NT2/D1 (cell line): ENCODE measurements at places on chromosomes 3 and 15.

DNA sequence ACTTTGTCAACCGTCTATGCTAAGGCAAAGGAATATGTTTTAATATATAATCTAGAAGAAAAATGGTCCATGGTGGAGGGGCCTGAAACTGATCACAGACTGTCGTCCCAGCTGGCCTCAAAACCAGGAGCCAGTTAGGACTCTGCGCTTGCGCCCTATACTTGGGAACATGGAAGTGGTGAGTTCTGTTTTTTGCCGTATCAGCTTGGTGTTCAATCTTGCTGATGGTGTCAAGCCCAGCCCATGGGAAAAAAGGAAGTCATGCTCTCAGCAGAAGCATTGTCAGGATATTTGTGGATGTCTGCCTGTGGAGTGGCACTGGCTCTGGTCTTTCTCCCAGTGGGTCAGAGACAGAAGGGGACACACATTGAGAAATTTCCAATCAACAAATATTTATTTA lies 342.0 kb upstream of the CTDSPL start:
- DNase-seq, result no peak

GRCh38 chr3:170054204-170054603 lies 16.4 kb downstream of the GPR160 start:
- no peak for DNase-seq

GRCh38 chr15:71273731-71274447 lies 158.6 kb downstream of the THSD4 start:
- no peak for DNase-seq

GRCh38 chr3:177196456-177197040 lies 734 bp downstream of the TBL1XR1 start:
- no peak for DNase-seq

DNA sequence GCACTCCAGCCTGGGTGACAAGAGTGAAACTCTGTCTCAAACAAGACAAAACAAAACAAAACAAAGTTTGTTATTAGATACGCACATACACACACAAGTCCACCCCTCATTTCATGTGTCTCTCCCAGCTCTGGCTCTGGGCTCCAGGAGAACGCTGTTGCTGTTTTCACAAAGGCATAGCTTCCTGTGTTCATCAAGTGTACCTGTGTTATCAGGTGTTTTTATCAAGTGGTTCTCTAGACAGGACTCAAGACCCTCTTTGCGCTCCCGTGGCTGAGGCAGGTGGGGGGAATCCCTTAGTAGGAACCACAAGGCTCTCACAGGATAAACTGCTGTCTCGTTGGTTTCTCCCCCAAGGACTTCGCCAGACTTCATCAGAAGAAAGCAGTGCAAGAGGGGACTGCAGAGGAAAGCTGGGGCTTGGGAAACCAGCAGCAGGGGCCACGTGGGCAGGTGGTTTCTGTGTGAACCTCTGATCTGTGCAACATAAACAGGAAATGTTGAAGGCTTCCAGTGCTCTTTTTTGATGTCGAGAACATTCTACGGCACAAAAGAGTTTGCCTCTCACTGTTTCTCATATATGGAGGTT lies 6.9 kb upstream of the PPP1R2 start:
- DNase-seq, result no peak

DNA sequence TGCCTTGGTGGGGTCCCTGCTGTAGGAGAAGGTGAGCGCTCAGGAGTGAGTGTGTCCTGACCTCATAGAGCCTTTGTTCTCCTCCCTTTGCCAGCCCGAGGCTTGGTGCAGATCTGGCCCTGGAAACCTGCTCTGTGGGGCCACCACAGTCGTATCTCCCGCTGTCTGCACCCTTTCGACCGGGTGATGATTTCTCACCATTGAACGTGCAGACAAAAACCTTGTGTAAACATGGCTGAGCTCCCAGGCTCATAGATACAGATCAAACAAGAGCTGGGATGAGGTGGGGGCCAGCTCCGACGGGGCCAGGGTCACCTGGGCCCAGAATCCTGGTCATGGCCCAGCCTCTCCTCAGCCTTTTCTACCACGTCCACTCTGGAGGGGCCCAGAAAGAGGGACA lies 34.6 kb upstream of the ESYT3 start:
- DNase-seq, result no peak

DNA sequence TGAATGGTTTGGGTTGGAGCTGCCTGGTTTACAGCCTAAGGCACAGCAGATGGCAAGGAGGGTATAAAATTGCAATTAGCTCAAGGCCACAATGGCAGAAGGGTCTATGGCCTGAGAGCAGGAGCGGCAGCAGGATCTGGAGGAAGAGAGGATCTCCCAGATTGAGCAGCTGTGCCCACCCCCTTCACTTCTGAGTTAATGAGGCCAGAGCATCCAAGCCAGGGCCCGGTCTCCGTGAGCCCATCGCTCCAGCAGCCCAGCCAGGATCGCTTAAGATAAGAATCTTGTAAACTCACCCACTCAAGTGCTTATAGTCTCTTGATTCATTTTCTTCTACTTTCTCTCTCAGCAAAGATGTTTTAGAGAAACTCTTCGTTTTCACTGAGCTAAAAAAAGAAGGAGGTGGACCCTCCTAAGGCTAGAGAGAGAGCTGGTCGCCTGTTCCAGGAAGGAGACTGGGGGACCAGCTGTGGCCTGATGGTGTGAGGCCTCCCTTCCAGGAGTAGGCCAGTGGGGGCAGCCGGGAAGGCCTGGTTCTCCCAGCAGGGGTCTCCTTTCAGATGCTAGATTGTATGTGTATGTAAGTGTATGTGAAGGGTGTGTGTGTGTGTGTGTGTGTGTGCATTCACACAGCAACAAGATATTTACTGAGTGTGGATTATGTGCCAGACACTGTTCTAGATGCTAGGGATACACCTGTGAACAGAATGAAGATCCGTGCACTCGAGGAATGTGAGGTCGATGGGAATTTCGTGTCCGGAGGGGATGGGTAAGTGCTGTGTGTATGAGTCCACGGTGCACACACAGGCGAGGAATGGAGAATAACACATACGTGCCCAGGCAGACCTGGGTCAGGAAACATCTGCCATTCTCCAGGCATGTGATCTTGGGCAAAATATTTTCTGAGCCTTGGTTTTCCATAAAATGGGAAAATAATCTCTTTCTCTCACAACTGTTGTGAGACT lies 18.6 kb downstream of the MAGEF1 start:
- DNase-seq, result no peak

DNA sequence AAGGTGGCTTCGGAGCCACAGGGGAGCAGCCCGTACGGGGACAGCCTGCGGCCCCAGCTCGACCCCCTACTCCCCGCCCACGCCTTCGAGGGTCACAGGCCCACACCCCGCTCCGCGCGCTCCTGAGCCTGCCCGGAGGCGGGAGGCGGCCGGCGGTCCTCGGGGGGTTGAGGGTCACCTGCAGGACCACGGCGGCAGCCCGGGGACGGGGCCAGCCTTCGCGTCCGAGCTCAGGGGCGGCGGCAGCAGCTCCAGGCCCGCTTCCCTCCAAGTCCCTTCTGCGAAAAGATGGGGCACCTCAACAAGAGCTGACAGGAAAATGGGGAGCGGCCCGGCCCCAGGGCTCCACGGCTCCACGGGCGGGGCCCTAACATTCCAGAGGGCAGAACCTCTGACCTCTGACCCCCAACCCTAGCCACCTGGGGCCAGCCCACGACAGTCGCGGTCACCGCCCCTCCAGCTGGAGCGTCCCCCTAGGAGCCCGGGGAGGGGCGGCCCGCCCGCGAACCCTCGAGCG lies 428 bp downstream of the LYSMD4 start:
- no peak for DNase-seq

- DNase-seq, result no peak
Measured at GRCh38 chr15:77527831-77528231, 104.9 kb downstream of the LINGO1 start.

DNA sequence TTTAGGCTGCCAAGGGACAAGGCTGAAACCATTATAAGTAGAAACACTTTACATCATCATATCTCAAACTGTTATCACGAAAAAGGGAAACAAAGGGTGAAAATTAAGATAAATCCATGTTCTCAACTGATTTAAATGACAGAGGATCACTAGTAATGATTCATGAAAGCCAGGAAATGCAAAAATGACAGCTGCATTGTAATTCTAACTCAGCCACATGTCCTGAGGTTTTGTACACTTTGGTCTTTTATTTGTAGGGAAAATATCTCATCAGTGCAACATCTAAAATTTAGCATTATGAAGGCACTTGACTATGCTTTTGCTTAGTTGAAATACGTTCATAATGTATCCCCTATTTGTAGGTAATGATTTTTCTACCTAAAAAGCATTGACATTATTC lies 379.7 kb downstream of the TIGIT start:
- DNase-seq, result no peak

- no peak for DNase-seq
Measured at GRCh38 chr3:82020282-82020681, 258.8 kb upstream of the GBE1 start.

GRCh38 chr15:33022629-33023028 lies 171.9 kb downstream of the FMN1 start:
- DNase-seq, result no peak

GRCh38 chr3:119304201-119304713 lies 10.1 kb downstream of the ARHGAP31 start:
- no peak for DNase-seq

- no peak for DNase-seq
Measured at GRCh38 chr3:32901005-32901932, 50.2 kb upstream of the CCR4 start.
